ENCODE measurements at places on chromosomes 7 and 10. TPM values are rescaled to one million over a fixed set of nuclear protein-coding genes. Genes with fewer than 3 reads are reported as not detected.
A peak's percentile ranks its signal among the peaks of the same experiment; 100 is the strongest.

DNA sequence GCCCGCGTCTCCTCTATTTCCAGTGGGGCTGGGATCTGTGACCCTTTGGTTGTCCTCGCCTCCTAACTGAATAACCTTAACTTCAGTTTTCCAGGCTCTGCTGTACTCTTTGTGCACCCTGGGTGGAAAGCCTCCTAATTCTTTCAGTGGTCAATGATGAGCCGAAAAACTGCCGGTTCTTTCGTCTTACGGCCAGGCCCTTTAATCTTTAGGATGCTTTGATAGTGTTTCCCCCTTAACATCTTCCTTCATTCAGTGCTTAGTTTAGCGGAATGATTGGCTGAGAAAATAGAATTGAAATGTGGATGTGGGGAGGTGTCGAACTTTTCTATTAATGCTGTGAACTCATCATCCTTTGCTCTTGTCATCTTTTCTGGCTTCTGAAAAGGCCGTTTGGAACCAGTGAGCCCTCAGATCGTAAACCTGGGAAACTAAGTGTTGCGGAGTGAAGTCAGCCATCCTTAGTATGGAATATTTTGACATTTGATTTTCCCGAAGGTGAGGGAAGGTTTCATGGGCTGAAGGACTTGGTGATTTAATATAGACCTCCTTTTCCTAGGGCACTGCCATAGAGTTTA lies 847 bp downstream of the GARS1 start:
- DNase-seq = no peak

DNA sequence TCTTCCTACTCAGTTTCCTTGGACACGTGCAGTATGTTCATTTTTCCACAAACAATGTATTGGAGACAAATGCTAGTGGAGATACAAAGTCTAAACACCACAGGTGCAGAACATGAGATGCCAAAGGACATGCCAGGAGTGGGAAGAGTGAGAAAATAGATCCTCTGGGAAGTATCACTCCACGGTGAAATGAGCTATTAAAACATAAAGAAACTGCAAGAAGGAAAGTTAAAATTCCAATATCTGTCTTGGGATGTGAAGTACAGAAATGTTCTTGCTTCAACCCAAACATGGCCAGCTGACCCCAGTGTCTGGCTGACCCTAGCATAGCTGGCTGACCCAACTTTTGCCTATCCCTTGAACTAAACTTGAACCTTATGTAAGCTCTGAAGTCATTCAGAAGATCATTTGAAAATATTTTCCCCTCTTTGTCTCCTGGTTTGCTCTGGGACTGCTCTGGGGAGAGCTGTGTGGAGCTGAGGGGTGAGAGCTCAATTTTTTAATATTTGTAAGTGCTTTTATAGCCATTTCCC lies 59.5 kb downstream of the FZD1 start:
- no peak for DNase-seq

DNA sequence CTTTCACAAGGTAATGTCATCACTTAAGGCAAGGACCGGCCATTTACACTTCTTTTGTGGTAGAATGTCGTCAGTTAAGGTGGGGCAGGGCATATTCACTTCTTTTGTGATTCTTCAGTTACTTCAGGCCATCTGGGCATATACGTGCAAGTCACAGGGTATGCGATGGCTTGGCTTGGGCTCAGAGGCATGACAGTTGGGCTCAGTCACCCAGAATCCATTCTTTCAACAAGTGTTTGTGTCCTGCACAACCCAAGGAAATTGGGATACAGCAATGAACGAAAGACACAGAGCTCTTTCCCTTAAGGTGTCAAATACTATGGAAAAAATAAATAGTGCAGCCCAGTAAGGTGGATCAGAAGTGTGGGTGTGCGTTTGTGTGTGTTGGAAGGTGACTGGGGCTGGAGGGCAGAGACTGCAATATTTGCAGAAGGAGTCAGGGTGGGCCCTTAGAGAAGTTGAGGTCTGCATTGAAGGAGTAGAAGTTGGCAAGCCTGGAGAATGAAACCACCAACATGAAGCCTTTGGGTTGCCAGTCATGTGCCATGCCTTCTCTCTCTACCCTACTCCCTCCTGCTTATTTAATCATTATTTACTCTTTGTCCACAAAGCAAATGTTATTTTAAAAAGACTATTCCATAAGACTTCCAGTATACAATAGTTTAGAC lies 222.8 kb upstream of the PRKCQ start:
- DNase-seq = no peak

DNA sequence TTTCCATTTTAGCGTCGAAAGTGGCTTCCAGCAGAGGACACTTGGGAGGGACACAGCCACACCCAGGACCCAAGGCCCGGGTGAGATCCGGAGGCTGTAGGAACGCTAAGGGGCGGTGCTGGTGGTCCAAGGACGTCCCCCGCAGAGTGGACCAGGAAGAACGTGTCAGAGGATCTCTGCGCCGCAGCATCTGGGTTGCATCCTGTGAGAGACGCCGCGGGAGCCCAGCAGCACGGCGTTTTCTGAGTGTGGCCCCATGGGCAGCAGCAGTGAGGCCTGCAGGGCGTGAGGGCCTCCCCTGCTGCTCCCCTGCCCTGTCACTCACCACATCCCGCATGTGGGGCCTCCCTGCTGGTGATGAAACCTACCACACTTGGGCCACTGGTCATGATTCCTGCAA lies 40.5 kb upstream of the BNIP3 start:
- no peak for DNase-seq

GRCh38 chr10:11798845-11799735 lies 24.1 kb upstream of the PROSER2 start:
- DNase-seq = no peak

- peak; percentile 92 for DNase-seq
Measured at GRCh38 chr10:15084502-15084922, 4.1 kb downstream of the ACBD7 start.

- no peak for DNase-seq
Measured at GRCh38 chr10:125373546-125373945, 213.2 kb upstream of the CTBP2 start.

GRCh38 chr10:119221666-119222065 lies 14.3 kb downstream of the GRK5 start:
- DNase-seq = no peak

DNA sequence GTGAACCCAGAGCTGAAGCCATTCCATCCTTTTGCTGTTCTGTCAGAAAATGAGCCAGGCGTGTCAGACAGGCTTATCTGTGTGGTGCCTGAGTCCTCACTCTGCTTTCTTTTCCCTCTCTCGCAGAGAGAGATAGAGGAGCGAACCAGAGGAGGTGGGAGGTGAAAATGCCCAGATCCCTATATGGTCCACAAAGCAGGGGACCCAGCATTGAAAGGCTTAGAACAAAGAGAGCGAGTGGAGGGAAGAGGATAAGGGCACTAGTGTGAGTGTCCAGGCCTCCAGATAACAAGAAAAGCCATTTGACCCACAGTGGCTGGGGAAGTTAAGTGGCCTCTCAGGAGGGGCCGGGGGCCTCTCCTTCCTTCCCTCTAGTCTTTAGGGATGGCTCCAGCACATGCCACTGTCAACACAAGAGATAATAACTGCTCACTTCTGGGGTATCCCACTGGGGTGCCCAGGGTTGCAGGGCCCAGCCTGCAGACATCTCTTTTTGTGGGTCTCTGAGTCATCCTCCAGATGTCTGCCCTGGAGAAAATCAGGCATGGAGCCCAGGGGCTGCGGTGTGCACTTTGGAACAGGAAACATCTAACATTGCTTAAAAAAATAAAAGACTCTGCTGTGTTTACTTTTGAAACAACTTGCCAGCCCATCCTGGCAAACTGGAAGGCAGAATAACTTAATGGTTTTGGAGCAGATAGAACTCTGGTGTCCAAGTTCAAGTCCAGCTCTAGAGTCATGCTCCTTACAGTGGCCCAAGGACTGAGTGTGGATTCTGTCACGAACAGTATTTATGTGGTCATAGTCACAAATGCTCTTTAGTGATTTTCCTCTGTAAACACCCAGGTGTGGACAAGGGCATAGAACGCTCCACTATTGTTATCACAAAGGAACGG lies 189.5 kb downstream of the CXCL12 start:
- DNase-seq = peak; percentile 94

GRCh38 chr7:20296444-20296843 lies 34.3 kb upstream of the ITGB8 start:
- no peak for DNase-seq

DNA sequence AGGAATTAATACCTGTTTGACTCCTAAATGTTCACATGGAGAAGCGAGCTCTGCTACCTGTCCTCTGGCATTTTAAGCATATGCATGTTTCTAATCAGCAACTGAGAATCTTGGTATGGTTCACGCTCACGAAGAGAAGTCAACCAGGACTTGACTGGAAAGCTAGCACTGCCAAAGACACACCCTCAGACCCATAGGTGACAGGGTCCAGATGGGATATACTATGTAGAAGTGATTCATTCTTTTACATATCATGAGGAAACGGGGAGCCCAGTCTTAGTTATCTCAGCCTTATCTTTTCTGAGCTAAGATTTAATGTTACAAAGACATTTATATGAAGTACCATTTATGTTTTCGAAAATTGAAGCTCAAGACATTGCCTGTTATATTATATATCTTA lies 313.0 kb downstream of the DOCK4 start:
- DNase-seq = no peak

DNA sequence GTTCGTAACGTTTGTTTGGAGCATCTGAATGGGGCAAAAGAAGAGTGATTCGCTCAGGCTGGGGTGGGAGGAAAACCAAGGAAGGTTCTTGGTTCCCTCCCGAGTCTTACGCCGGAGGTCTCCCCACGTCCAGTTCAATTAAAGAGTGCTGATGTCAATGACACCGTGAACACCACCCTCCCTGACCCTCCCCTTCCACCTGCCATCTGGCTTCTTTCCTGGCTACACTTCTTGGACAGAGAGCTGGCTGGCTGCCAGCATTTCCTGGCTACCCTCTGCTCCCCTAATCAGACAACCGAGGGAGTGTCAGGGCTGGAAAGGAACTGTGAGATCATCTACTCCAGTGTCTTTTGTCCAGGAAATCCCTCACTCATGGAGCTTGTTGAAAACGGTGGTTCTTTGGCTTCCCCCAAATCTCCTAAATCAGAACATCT lies 24.1 kb upstream of the FFAR4 start:
- peak; percentile 9 for DNase-seq

- DNase-seq = no peak
Measured at GRCh38 chr10:128105383-128105782, 20.8 kb downstream of the MKI67 start.

GRCh38 chr10:67521546-67521945 lies 174.4 kb downstream of the CTNNA3 start:
- no peak for DNase-seq

Gene TMEM139
- total RNA-seq = not detected

Gene DGKI
- total RNA-seq = 15.8 TPM

Gene SEMA3C
- 116 TPM for total RNA-seq

Gene ADCYAP1R1
- total RNA-seq = not detected

Gene NPC1L1
- not detected for total RNA-seq

Gene EMX2
- total RNA-seq = not detected
